8988T (cell line): ENCODE measurements at places on chromosomes 3 and 15.

- no peak for DNase-seq
Measured at GRCh38 chr3:67362686-67363085, 291.7 kb downstream of the SUCLG2 start.

DNA sequence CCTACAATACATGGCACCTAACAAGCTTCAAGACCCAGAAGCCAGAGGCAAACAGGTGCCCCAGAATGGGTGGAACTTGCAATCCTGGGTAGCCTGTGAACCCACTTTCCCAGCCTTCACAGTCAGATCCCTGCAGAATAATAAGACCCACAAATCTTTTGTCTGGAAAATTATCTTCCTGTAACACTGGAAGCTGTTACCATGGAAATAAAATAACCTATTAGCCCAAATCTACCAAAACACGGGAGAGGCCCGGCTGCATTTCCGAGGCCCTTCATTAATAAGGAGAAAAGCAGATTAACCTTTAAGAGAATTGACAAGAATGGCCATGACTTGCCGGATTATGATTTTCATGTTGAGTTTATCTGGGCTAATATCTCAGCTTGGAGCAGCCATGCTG, 256.1 kb upstream of the PROK2 start:
- no peak for DNase-seq

- no peak for DNase-seq
Measured at GRCh38 chr3:110314512-110315114, 757.0 kb upstream of the NECTIN3 start.

GRCh38 chr3:58055314-58055713, 47.1 kb downstream of the FLNB start:
- DNase-seq: no peak
